ENCODE measurements at places on chromosomes 16 and 17.

DNA sequence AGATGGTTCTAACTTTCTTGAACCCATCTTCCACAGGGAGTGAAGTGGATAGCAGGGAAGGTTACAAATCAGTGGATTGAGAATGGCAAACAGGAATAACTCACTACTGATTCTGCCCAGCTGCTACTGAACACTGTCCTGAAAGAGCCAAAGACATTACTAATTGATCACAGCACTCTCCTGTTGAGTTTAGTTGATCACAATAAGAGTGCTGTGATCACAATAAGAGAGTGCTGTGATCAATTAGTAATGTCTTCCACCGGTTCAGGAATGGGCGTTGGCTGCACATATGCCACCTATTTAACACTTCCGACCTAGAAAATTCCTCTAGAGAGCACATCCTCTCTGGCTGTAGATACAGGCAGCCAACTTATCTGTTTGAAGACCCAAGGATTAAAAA lies 11.4 kb downstream of the CFAP97D1 start:
- peak; percentile 36 for DNase-seq

DNA sequence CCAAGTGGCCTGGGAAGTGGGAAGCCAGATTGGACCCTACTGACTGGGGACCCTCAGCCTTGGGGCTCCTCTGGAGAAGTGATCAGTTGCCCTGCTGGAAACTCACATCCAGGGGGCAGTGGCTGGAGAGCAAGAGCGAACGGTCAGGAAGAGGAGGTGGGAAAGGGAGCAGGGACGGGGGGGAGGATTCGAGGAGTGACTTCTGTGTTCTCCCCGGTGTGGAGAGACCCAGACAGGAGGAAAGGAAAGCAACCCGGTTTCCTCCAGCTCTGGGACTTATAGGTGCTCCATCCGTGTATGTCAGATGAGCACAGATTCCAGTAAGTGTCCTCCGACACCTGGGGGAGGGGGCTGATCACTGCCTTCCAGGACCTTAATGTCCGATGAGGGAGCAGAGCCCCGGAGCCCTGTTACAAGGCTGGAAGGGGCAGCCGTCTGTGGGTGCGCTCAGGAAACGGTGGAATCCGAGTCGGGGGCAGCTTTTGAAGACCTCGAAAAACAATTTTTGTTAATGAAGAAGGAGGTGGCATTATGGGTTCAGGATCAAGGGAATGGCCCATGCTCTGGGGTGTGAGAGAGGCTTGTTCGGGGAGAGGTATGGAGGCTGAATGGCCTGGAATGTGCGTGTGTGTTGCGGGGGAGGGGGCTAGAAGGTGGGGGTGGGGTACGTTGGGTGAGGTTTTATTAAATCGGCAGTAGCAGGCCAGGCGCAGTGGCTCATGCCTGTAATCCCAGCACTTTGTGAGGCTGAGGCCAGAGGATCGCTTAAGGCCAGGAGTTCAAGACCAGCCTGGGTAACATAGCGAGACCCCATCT lies 34.8 kb upstream of the NDRG4 start:
- no peak for DNase-seq

DNA sequence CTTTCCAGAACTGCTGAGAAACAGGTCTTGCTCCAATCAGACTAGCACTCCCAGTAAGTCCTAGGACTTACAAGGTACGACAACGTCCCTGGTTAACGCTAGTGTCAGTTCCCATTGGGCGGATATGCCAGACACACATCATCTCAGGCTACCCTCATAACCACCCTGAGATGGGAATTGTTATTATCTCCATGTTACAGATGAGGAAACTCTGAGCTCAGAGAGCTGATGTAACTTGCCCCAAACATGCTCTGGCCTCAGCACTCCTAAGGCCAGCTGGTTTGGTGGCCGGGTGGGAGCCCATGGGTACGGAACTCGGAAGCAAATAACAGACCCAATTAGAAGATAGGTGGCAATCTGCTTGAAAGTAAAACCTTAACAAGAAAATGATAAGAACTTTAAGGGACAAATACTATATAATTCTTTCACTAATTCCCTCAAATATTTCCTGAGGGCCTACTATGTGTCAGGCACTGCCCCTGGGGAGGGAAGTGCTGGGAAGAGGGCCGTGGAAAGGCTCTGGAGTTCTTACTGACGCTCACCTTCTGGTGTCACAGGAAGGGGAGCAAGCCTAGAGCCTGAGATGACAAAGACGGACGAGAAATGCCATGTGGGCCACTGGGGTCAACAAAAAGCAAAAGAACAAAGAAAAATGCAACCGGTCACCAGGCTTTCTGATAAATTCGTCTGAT lies 6.9 kb downstream of the CREBBP start:
- DNase-seq: no peak

DNA sequence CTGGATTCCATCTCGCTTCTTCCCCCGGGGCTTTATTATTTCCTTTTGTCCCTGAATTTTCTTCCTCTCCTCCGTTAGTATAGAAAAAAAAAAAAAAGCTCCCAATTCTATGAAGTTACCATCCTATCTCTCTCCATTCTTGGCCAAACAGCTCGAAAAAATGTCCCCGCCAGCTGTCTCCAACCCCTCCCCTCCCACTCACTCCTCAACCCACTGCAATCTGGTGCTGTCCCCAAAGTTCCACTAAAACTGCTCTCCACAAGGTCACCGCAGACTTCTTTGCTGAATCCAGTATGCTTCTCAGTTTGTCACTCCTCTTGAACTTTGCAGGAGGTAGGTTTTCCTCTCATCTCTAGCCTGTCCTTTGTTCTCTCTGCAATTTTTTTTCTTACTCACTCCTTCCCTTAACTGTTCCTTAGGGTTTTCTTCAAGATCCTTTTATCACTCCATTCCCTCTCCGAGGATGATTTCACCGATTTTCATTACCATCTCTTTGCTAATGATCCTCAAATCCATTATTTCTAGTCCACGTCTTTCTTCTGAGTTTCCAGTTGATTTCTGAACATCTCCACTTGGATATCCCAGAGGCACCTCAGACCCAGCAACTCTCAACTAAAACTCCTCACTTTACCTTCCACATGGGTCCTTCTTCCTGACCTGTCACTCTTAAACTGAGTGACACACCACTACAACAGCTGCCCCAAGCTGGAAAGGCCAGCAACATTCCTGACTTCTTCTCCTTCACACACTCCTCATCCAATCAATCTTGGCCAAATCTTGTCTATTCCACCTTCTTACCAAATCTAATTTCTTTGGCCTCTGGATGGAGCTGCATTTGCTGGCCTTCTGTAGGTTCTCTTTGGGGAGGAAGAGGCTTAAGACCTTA lies 1.5 kb upstream of the SUMO2 start:
- no peak for DNase-seq

- no peak for DNase-seq
These were observed 786.1 kb downstream of the KCNJ2 start for GRCh38 chr17:70955441-70955840.

DNA sequence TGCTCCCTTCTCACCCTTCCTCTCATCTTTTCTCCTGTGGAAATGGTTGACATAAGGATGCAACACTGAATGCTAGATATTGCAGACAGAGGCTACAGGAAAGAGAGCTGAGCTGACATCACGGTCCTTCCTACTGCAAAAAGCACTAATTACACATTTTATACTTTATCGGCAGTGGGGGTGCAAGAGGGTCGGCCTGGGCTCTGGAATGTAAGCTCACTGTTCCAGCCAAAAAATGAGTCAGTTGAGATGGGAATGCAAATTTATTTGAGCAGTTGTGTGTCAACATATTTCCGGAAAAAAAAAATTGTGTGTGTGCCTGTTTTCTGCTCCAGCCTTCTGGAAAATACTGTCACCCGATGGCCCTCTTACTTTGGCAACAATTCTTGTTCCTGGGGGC lies 14.1 kb upstream of the MRTFB start:
- no peak for DNase-seq

DNA sequence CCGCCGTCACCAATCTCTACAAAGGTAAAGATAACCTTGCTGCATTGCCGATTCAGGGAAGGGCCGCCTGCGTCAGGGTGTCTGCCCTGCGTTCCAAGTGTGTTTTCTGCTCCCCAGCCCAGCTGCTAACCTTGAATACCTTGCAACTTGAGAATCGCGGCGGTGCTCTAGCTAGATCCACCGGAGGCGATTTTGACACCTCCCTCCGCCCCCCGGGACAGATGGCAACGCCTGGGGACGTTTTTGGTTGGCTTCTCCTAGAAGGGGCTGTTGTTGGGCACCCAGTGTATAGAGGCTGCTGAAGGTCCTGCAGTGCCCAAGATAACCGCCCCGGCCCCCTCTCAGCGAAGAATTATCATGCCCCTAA lies 1.5 kb downstream of the HAPSTR1 start:
- peak; percentile 34 for DNase-seq
